Activated CD8-positive, alpha-beta memory T cell treated with anti-CD3 and anti-CD28 coated beads for 4 hours (primary cell): ENCODE measurements at places on chromosomes 12 and 14.

- DNase-seq = no peak
Observed at GRCh38 chr12:122312926-122313325, 46.6 kb upstream of the VPS33A start.

- DNase-seq = no peak
Observed at GRCh38 chr12:1044199-1044598, 53.2 kb downstream of the ERC1 start.

DNA sequence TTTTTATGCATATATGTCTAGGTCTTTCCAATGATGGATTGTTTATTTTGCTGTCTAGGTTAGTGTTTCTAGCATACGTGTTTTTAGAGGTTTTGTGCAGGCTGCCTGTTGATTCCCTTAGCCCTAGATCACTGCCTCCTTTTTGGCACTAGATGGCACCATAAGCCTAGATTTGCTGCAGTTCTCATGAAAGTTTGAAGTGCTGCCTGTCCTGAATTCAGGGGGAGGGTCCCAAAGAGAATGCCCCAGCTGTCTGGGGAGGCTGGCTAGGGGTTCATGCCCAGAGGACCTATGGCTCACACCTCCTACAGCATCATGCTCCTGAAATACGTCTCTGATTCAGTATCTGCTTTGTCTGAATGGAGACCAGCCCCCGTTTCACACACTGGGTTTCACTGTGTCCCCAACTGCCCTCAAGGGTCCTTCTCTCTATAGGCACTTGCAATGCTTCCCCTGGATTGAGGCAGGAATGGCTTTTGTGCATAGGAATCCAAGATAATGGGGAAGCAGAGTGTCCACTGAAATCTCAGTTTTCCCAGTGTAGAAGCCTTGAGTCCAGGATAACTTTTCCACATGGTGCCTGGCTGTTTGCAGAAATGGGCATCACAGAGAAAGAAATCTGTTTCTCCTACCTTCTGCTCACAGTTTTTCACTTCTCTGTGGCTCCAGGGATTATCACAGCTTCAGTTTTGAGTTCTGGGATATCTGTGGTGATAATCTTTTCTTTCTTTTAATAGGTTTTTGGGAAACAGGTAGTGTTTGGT, 14.2 kb upstream of the TXNRD1 start:
- peak; percentile 19 for DNase-seq

DNA sequence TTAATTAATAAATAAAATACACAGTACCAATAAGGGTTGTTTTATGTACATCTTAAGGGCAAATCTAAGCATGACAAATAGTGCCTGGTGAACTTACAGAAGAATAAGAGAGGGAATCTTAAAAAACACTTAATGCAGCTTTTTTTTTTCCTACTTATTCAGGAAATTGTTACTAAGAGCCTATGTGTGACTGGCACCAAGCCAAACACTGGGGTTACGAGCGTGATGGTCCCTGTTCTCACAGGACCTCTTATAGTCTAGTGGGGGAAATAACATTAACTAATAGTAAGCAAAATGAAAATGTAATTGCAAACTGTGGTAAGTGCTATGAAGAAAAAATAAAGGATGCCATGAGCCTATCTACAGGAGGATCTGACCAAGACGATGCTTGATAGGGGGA, 53.6 kb downstream of the RTN1 start:
- DNase-seq = no peak

GRCh38 chr12:68264857-68265256, 11.5 kb upstream of the IL22 start:
- no peak for DNase-seq

DNA sequence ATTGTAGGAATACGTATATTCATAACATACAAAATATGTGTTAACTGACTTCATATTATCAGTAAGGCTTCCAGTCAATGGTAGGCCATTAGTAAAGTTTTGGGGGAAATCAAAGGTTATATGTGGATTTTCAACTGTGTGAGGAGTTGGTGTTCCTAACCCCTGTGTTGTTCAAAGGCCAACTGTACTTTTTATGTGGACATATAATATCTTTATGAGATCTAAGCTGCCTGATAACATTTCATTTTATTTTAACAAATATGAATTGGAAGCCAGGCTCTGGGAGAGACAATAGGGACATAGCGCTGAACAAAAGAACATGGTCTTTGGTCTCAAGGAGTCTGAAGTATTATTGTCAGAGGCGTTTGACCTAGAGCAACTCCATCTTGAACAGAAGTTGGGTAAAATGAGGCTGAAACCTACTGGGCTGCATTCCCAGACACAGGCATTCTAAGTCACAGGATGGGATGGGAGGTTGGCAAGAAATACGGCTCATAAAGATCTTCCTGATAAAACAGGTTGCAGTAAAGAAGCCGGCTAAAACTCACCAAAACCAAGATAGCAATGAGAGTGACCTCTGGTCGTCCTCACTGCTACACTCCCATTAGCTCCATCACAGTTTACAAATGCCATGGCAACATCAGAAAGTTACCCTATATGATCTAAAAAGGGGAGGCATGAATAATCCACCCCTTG, 147.2 kb downstream of the KSR2 start:
- DNase-seq = no peak

- no peak for DNase-seq
Observed at GRCh38 chr12:26114720-26115401, 10.0 kb downstream of the BHLHE41 start.

- DNase-seq = no peak
Observed at GRCh38 chr14:66119606-66120231, 366.5 kb upstream of the CCDC196 start.

DNA sequence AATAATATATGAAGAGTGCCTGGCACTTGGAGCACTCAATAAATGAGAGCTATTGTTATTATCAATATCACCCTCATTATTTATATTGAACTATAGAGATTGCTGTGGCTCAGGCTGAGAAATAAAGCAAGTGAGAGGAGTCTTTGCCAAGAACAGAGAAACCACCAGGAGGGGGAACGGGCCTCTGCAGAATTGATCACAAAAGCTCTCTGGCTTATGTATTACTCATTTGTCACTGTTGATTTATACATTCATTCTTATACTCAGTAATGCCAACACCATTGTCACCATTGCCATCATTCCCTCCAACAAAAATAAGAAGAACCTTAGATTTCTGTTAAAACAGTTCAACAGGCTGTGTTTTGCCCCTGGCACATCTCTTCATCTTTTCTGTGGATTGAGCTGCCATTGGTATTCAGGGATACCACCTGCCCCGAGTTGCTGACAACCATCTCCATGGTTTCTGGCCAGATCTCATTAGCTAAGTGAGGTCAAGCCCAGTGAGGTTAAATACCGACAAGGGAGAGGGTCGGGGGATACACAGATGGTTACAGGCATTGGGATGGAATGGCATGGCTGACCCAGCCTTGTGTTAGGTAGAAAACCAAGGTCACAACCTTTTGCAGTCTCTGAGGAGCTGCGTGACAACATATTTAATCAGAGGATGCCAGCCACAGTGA, 21.8 kb upstream of the PCNX1 start:
- DNase-seq = no peak

DNA sequence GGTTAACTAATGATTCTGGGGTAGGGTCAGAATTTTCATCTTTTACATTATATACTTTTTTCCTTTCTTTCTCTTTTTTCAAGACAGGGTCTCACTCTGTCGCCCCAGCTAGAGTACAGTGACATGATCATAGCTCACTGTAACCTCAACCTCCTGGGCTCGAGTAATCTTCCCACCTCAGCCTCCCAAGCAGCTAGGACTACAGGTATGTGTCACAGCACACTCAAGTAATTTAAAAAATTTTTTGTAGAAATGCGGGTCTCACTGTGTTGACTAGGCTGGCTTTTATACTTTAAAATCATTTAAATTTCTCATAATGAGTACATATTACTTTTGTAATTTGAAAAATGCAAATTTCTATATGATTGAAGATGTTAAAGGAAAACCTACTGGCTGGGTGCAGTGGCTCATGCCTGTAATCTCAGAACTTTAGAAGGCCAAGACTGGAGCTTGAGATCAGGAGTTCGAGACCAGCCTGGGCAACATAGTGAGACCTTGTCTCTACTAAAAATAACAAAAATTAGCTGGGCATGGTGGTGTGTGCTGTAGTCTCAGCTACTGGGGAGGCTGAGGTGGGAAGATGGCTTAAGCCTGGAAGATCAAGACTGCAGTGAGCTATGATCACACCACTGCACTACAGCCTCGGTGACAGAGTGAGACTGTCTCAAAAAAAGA, 25.7 kb downstream of the R3HDM2 start:
- no peak for DNase-seq

GRCh38 chr14:23240661-23241060, 2.9 kb downstream of the RNF212B start:
- no peak for DNase-seq

GRCh38 chr12:124365726-124366430, 71.0 kb downstream of the RFLNA start:
- DNase-seq = no peak

- no peak for DNase-seq
Observed at GRCh38 chr12:53626702-53627169, 554 bp upstream of the ATF7 start.

DNA sequence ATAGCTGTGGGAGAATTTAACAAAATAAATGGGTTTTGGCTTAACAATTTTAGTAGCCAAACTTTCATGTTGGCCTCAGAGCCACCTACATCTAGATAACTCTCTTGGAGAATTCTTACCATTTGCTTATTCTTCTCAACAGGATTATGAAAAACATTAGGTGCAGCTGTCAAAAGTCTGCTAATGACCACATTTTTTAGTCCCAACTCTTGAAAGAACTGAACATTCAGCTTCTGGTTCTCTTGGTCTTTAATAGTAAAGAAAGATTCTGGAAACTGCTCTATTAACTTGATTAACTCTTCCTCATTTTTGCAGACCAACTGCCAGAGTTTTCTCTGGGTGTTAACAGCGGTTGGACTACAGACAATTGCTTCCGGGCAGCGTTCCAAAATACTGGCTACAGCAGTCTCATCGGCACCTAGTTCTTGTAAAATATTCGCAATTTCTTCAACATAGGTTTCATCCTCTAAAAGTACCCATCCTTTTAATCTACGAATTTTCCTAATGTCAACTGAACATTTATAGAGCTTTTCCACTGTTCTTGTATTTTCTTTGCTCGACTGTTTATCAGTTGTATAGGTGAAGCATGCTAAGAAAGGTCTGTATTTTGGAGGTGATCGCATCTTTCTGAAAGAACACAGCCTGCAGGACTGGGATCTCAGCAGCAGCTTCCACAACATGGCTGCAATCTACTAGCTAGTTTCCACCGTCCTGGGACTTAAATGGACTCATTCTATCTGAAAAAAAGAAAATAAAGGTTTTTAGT, 8.7 kb downstream of the MTERF2 start:
- DNase-seq = no peak

GRCh38 chr14:93337143-93337753, 4.4 kb upstream of the BTBD7 start:
- no peak for DNase-seq

DNA sequence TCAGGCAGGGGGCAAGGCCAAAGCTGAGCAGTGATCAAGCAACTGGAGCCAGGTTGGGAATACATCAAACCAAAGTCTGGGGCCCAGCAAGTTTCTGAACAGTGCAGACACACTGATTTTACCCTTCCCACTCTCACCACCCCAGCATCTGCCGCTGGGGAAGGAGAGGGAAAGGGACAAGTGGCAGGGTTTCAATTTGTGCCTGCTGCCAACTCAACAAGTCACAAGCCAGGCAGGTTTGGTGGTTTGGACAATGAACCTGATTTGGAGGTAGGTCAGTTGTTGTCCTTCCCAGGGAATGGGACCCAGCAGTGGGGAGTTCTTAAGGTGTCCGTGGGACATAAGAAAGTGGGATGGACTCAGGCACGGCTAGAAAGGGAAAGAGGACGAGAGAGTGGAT, 151.9 kb upstream of the NOS1 start:
- no peak for DNase-seq

DNA sequence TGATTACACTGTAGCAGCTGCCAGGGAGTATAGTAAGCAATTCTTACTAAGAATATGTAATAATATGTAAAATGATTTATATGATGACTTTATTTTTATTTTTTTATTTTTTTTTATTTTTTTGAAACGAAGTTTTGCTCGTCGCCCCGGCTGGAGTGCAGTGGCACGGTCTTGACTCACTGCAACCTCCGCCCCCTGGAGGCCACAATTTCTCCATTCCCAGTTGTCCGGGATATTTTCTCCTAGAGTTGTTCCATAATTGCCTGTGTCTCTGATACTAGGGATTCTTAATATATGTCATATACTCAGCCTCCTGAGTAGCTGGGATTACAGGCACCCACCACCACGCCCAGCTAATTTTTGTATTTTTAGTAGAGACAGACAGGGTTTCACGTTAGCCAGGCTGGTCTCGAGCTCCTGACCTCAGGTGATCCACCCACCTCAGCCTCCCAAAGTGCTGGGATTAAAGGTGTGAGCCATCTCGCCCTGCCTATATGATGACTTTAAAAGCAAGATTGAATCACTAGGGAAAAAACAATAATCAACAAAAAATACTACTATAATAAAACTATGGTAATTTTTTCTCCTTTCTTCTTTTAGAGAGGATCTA, 12.2 kb upstream of the ITPR2 start:
- DNase-seq = no peak

DNA sequence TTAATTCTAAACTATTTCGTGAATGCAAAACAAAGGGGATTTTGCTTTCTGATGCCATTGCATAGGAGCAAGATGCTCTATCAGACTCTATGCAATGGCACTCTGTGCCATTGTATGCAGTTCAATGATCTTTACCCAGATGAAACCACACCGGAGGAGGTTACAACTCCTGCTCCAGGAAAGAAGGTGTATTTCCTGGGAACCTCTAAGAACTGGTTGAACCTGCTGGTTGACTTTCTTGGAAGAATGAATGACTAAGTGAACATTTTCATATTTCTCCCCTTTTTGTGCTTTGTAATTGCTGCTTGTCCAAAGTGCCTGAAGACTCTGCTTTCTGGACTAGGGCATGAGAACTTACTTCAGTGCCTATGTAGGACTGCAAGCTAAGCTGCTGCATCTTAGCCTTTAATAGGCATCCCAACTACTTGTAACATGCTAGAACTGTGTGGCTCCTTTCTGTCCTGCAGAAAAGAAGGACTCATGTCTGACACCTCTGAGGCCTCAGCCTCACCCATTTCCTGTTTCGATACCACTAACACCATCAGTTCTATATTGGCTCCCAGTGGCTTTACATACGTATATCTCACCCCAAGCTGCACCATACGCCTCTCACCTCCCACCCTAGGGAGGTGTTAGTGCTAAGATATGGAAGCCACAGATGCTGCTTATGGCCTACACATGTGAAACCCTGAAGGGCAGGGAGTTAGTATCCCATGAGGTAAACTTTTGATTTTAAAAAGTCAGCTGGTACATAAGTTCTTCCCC, 193.5 kb upstream of the CNOT2 start:
- peak; percentile 13 for DNase-seq

- no peak for DNase-seq
Observed at GRCh38 chr12:6729186-6729585, 5.3 kb downstream of the COPS7A start.

GRCh38 chr14:22614240-22614799, 16.2 kb downstream of the ABHD4 start:
- DNase-seq = no peak

GRCh38 chr12:79932357-79932756, 2.5 kb downstream of the PPP1R12A start:
- DNase-seq = no peak

- DNase-seq = no peak
Observed at GRCh38 chr14:60644666-60645065, 4.6 kb downstream of the SIX1 start.

GRCh38 chr12:108613548-108613947, 15.7 kb upstream of the TMEM119 start:
- DNase-seq = no peak

GRCh38 chr12:76976777-76977382, 88.5 kb downstream of the E2F7 start:
- no peak for DNase-seq

GRCh38 chr14:90443161-90444076, 46.6 kb downstream of the CALM1 start:
- no peak for DNase-seq

- no peak for DNase-seq
Observed at GRCh38 chr12:11730299-11731041, 81.0 kb downstream of the ETV6 start.
